ENCODE measurements at places on chromosomes 4 and X. TPM values are rescaled to one million over a fixed set of nuclear protein-coding genes. Genes with fewer than 3 reads are reported as not detected.

PNMA6F gene
- total RNA-seq: not detected

TRIM60 gene
- total RNA-seq: not detected

BGN gene
- not detected for total RNA-seq

GATA1 gene
- total RNA-seq: not detected

AFP gene
- 11.0 TPM for total RNA-seq

FAM236C gene
- not detected for total RNA-seq

SPANXB1 gene
- total RNA-seq: 2.2 TPM

RPGR gene
- 7.1 TPM for total RNA-seq

MAB21L2 gene
- 52.5 TPM for total RNA-seq

SMR3B gene
- total RNA-seq: not detected

RAPGEF2 gene
- total RNA-seq: 15.9 TPM

AMER1 gene
- 3.4 TPM for total RNA-seq

P2RY8 gene
- not detected for total RNA-seq

EXOC1L gene
- total RNA-seq: not detected

GLRB gene
- 2.0 TPM for total RNA-seq

TIGD2 gene
- total RNA-seq: 22.0 TPM

F8A1 gene
- total RNA-seq: 6.4 TPM

Measured in H4 (cell line).